ENCODE measurements at places on chromosomes 13 and 19.
A peak's percentile ranks its signal among the peaks of the same experiment; 100 is the strongest.

- no peak for DNase-seq
Observed at GRCh38 chr19:8120636-8121480, 28.5 kb downstream of the FBN3 start.

- DNase-seq = no peak
Observed at GRCh38 chr19:57016076-57016475, 103.7 kb upstream of the USP29 start.

GRCh38 chr19:6263735-6264444, 15.9 kb downstream of the MLLT1 start:
- DNase-seq = no peak

GRCh38 chr13:50594276-50595051, 249.0 kb downstream of the DLEU7 start:
- peak; percentile 43 for DNase-seq

DNA sequence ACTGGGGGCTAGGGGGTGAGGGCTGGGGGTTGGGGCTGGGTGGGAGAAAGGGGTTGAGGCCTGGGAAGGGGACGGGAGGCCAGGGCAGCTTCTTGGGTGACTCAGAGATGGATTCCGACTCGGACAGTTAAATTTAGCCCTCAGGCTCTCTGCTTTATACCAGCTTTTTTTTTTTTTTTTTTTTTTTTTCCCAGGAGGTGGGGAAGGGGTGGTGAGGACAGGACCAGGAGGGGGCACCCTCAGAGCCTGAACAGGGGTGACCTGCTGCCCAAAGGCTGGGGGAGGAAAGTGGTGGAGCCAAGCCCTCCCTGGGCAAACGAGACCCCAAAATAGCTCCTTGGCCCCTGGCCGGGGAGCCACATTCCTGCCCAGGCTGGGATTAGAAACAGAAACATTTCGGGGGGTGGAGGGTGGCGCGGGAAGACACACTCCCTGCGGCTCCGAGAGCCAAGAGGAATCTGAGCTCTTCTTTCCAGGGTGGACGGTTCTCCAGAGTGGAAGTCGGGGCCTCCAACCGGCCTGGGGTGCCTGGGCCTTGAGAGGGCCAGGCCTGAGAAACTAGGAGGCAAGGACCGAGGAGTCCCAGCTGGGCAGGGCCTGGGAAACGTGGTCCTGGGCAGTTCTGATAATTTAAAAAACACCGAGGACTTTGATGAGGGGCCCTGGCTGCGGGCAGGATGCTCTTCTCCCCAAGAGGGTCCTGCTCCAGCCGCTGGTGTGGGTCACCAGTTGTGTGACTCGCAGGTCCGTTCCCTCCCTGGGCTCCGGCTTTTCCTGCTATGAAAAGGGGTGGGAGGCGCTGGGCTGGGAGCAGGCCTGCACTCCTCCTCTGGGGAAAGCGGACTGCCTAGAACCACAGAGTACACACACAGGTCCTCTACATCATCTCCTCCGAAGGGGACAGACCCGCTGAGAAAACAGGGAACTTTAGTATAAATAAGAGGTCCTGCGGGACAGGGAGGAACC, 813 bp upstream of the DMPK start:
- no peak for DNase-seq

GRCh38 chr19:511101-511851, 4.0 kb downstream of the TPGS1 start:
- DNase-seq = peak; percentile 76

DNA sequence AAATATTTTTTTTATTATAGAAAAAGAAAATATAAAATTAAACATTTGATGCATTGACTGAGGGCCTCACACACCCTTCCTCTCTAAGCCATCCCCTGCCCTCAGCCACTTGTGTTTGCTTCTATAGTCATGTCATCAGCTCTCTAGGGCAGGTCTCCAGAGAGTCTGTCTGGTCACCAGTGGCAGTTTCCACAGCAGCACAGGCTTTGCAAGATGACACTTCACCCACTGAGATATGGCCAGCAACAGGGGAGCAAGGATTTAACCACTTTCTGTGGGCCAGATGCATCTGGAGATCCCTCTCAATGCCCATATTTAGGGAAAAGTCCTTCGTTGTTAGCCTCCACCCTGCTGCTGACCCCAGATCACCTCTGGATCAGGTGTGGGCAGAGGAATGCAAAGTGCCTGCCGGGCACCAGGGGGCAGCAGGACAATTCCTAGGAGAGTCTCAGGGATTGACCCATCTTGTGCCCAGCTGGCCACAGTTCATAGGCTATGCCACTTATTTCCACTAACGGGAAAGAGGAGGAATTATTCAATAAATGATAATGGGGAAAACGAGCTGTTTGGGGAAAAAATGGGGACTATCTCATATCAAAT, 4.8 kb downstream of the ABCC4 start:
- DNase-seq = peak; percentile 33
